GM23248 (cell line): ENCODE measurements at places on chromosomes 2 and 18. TPM values are rescaled to one million over a fixed set of nuclear protein-coding genes. Genes with fewer than 3 reads are reported as not detected.
A peak's percentile ranks its signal among the peaks of the same experiment; 100 is the strongest.

- H3K4me1 ChIP-seq = no peaks in the 10 kb centered on the region
- H3K27ac ChIP-seq = no peak overlapping the region
- H3K36me3 ChIP-seq = no peaks in the 10 kb centered on the region
- no peak overlapping the region for H3K4me3 ChIP-seq
- no peaks in the 10 kb centered on the region for H3K27me3 ChIP-seq
These were observed 142.3 kb downstream of the PIGN start for GRCh38 chr18:62044490-62045000.

DNA sequence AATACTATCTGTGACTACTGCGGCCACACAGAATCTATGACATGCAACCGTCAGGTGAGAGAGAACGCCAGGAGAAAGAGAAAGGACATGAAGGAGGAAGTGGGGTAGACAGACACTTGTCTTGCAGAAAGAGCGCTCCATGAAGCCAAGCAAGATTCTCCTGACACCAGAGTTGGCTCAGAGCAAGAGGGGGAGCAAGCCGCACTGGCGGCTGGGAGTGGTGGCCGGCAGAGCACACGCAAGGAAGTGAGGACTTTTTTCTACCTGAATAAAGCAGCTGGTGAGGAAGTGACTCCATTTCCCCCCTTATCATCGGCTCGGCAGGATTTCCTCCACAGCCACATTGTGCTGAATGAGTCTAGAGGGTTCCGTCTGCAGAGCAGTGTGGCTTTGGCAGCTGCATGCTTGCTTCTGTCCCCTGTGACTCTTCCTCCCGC, 181.6 kb downstream of the BCL2 start:
- H3K4me3 ChIP-seq = peak overlapping the region; percentile 63
- DNase-seq = no peak
- no peak overlapping the region for H3K27ac ChIP-seq
- H3K4me1 ChIP-seq = 0 out of 2 replicates have a peak, but pooled peaks cover 9% of the 10 kb centered on the region

Gene TSPYL6
- total RNA-seq = not detected in 2 replicates

DNA sequence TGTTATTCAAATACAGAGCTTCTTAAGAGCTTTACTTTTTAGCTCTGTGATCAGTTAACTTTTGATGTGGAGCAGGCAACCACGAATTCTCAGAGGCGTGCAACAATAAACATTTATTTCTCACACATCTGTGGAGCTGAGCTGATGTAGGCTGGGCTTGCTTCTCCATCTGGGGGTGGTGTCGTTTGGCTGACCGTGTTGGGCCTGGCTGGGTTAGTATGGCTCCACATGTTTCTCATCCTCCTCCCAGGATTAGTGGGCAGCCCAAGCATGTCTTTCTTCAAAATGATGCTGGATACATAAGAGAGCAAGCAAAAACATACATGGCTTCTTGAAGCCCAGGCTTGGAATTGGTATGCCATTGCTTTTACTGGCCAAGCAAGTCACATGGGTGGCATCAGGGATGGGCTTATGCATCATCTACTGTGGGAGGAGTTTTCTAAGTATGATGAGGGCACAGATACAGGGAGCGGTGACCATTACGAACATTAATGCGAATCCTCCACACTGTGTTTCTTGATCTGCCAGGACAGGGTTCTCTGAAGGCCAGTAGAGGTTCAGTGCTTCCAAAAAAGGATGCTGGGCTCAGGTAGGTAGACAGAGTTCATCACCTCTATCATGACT, 157.0 kb upstream of the TNP1 start:
- H3K27ac ChIP-seq = no peak overlapping the region
- no peak overlapping the region for H3K4me3 ChIP-seq
- no peaks in the 10 kb centered on the region for H3K36me3 ChIP-seq

GRCh38 chr18:24014062-24014985, at the start of gene TTC39C:
Gene TTC39C (plus strand): TSS chr18:24014754. CDS start chr18:24014872, 118 bp downstream.
- no peaks in the 10 kb centered on the region for H3K36me3 ChIP-seq
- peak; percentile 94 for DNase-seq
- H3K27ac ChIP-seq = peak within 1 kb of the TSS; percentile 92

GRCh38 chr18:21472741-21473140, 127.8 kb downstream of the ESCO1 start:
- H3K27me3 ChIP-seq = no peaks in the 10 kb centered on the region
- no peaks in the 10 kb centered on the region for H3K4me1 ChIP-seq
- H3K4me3 ChIP-seq = no peak overlapping the region
- no peaks in the 10 kb centered on the region for H3K36me3 ChIP-seq
- no peak for DNase-seq

Gene UGT1A5
- not detected in 2 replicates for total RNA-seq

Gene SPC25
- 3.4 and 3.7 TPM in 2 replicates for total RNA-seq

GRCh38 chr18:8980918-8981317, 121.6 kb upstream of the NDUFV2 start:
- no peak overlapping the region for H3K4me3 ChIP-seq
- peaks cover 21% of the 10 kb centered on the region for H3K4me1 ChIP-seq
- no peaks in the 10 kb centered on the region for H3K36me3 ChIP-seq
- no peaks in the 10 kb centered on the region for H3K27me3 ChIP-seq

GRCh38 chr2:126839796-126840195, 58.9 kb upstream of the TEX51 start:
- no peak overlapping the region for H3K27ac ChIP-seq
- H3K4me1 ChIP-seq = no peaks in the 10 kb centered on the region
- H3K27me3 ChIP-seq = no peaks in the 10 kb centered on the region
- no peak for DNase-seq
- H3K4me3 ChIP-seq = no peak overlapping the region
- no peaks in the 10 kb centered on the region for H3K36me3 ChIP-seq
